ENCODE measurements at places on chromosomes 4 and X.

GRCh38 chr4:113065629-113066028, 16.2 kb downstream of the ANK2 start:
- no peak for DNase-seq

DNA sequence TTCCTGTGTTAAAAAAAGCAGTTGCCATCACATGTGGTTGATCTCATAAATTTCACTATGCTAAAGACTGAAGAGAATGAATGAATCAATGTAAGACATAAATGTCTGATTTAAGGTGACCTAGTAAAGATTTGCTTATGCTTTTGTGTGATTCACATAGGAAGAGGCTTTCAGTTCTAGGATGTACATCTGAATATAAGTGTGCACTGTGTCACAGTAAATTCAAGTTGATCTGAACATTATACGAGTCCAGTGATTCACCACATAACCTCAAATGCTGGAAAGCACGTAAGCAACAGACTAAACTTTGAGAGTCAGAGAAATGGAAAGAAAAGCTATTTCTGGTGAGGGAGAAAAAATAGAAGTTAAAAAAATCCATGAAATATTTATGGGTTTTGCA, 567.9 kb downstream of the EPHA5 start:
- DNase-seq, result no peak

DNA sequence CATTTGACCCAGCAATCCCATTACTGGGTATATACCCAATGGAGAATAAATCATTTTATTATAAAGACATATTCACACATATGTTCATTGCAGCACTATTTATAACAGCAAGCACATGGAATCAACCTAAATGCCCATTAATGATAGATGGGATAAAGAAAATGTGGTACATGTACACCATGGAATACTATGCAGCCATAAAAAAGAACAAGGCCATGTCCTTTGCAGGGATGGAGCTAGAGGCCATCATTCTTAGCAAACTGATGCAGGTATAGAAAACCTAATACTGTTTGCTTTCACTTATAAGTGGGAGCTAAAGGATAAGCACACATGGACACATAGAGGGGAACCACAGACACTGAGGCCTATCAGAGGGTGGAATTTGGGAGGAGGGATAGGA, 22.6 kb downstream of the RASSF6 start:
- DNase-seq, result no peak

GRCh38 chr4:94477227-94477626, 25.5 kb downstream of the PDLIM5 start:
- no peak for DNase-seq

DNA sequence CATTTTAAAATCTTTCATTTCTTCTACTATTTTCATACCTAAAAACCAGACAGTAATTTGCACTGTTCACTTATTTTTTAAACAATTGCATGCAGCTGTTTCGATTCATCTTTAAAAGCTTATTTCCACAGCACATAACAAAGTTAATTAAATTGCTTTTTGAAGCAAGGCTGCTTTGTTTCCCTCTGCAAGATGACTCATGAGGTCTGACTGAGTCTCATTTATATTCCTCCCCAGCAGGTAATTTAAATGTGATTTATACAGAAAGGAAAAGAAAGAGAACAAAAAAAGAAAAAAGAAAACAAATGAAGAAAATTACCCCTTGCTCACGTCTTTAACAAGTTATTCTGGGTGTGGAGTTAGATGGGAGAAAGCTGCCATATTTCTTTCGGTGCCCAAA, 22.8 kb downstream of the VMA21 start:
- no peak for DNase-seq

- DNase-seq, result no peak
Observed at GRCh38 chr4:129394635-129395034, 298.7 kb downstream of the C4orf33 start.

DNA sequence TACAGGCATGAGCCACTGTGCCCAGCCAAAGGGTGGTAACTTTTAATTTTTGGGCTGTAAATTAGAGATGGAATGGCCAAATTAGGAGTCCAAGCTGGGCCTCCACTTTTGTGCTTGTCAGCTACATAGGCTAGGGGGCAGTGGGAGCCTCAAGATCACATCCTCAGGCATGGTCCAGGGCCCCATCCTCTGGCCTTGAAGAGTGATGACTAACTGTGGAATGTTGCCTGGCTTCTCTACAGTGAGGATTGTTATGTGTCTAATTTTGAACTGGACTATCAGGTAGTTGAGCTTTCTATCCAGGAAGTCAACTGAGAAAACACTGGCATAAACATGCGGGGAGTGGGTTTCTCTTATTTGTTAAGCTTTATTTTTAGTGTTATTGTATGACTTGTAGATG, 33.0 kb downstream of the CCNG2 start:
- DNase-seq, result no peak

DNA sequence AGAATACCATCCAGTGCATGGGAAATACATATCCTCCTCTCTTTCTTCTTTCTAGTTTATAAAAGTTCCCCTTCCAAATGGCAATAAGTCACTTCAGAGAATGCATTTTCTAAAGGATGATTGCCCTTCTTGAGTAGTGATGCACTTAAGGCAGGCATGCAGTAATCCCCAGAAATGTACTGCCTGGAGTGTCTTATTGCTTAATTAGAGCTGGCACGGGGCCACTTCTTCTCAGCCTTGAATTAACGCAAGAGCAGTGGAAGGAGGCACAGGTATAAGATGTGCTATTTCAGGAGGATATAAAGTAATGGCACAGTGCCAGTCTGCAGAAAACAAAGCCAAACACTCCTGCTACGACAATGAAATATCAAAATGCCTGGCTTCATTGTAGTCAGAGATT, 371.4 kb upstream of the FAM241A start:
- DNase-seq, result no peak

GRCh38 chr4:186932631-186933187, 209.1 kb upstream of the FAT1 start:
- no peak for DNase-seq

DNA sequence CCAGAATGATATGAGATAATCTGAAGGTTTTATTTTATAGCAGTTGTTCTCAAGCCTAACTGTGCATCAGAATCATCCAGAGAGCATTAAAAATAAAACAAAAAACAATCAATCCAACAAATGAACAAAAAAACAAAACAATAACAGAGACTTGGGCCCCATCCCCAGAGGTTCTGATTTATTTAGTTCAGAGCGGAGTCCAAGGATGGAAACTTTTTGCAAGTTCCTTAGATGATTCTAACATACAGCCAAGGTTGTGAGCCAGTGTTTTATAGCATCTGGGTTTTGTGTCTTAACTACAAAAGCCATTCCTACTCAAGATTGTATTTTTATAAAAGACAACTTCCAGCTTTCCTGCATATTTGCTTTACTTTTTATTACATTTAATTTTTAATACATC, 59.4 kb upstream of the GRPR start:
- no peak for DNase-seq

DNA sequence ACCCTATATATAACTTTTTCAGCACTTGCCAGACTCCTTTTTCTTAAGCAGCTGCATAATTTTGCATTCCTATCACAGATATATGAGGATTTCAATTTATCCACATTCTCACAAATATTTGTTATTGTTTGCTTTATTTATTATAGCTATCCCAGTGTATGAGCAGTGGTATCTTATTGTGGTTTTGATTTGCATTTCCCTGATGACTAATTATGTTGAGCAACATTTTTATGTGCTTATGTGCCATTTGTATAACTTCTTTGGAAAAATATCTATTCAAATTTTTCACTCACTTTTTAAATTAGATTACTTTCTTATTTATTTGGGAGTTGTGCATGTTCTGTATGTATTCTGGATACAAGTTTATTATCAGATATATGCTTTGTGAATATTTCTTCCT, 361.9 kb downstream of the KCTD8 start:
- no peak for DNase-seq

- no peak for DNase-seq
Observed at GRCh38 chr4:27360790-27361267, 500.2 kb downstream of the STIM2 start.

- no peak for DNase-seq
Observed at GRCh38 chr4:6767386-6767747, 15.2 kb upstream of the KIAA0232 start.

- no peak for DNase-seq
Observed at GRCh38 chrX:39766085-39766726, 331.6 kb downstream of the BCOR start.

DNA sequence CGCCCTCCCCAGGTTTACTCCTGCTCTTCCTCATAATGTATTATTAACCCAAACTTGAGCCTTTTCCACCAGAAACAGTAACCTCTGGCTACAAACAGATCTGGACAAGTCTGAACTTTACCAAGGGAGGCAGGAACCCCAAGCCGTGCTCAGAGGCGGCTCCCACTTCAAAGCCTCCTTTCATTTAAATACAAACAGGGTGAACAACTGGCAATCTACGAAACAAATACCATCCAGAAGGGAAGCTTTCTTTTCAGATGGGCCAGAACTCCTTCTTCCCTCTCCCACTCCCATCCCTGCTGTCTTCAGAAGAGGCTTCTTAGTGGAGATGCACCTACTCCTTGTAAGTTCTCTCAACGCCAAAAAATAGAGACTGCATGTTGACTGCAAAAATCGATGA, 2.1 kb upstream of the GPC4 start:
- DNase-seq, result no peak

- no peak for DNase-seq
Observed at GRCh38 chr4:134650461-134650860, 448.9 kb upstream of the PABPC4L start.

GRCh38 chr4:31058656-31059055, 338.5 kb downstream of the PCDH7 start:
- no peak for DNase-seq

GRCh38 chr4:54843106-54843505, 185.3 kb downstream of the KIT start:
- DNase-seq, result no peak

DNA sequence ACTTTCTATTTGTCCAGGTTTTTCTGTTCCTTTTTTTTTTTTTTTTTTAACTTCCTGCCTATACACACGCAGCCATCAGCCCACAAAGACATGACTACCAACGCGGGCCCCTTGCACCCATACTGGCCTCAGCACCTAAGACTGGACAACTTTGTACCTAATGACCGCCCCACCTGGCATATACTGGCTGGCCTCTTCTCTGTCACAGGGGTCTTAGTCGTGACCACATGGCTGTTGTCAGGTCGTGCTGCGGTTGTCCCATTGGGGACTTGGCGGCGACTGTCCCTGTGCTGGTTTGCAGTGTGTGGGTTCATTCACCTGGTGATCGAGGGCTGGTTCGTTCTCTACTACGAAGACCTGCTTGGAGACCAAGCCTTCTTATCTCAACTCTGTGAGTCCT, 2.1 kb downstream of the EBP start:
- DNase-seq, result no peak

- DNase-seq, result no peak
Observed at GRCh38 chr4:28545986-28546385, 1685.3 kb downstream of the STIM2 start.

- no peak for DNase-seq
Observed at GRCh38 chr4:13348216-13348615, 135.9 kb downstream of the RAB28 start.

- DNase-seq, result no peak
Observed at GRCh38 chrX:52933976-52934703, 24.2 kb downstream of the FAM156A start.

DNA sequence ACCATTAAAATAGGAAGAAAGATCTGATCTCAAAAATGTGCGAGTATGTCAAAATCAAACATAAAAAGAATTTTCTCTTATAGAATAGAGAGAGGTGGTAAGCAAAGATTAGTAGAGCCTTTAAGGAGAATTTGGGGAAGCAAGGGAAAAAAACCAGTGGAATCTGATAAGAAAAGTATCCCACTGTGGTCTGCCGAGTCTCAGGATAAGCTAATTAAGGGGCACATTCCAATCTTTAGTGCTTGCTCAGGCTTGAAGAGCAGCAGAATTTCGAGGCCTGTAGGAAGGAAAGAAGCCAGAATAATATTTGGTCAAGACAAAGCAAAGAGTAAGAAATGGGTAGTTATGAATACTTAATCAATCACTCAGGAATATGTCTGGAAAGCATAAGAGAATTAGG, 13.0 kb downstream of the STATH start:
- no peak for DNase-seq

GRCh38 chr4:120207021-120207420, 140.4 kb upstream of the MAD2L1 start:
- no peak for DNase-seq

DNA sequence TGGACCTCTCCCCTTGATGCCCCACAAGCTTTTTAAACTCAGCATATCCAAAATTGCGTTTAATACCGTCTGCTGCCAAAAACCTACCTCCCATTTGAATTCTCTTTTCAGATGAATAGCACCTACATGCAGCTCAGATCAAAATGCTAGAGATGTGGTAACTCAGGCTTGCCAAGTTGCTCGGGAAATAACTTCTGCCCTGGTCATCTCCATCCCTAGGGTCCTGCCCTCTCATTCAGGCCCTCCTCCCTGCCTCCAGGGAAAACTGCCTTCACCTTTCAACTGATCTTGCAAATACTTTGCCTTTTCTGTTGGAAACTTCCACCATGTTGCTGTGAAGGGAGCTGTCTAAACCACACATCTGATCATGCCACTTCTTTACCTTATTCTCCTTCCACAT, 114.1 kb downstream of the SPRY1 start:
- no peak for DNase-seq

GRCh38 chr4:187124331-187124730, 400.7 kb upstream of the FAT1 start:
- DNase-seq, result no peak

- DNase-seq, result no peak
Observed at GRCh38 chr4:9988363-9988749, 32.9 kb downstream of the SLC2A9 start.

- DNase-seq, result no peak
Observed at GRCh38 chr4:147987252-147987651, 255.4 kb downstream of the ARHGAP10 start.

DNA sequence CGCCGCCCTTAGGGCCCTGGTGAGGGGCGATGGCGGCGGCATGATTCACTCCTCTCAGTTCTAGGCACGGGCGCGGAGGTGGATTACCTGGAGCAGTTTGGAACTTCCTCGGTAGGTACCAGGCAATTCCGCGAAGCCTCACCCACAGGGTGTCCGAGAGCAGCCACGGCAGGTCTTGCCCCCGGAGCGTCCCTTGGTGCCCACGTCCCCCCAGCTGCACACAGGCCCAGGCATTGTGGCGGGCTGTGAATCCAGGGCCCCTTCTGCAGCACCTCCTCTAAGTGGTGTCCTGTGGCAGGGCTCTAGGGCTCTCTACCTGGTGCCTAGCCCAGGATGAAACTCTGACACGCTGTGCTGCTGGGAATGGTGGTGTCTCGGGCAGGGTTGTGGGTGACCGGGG, 13.9 kb downstream of the TACC3 start:
- DNase-seq, result no peak

DNA sequence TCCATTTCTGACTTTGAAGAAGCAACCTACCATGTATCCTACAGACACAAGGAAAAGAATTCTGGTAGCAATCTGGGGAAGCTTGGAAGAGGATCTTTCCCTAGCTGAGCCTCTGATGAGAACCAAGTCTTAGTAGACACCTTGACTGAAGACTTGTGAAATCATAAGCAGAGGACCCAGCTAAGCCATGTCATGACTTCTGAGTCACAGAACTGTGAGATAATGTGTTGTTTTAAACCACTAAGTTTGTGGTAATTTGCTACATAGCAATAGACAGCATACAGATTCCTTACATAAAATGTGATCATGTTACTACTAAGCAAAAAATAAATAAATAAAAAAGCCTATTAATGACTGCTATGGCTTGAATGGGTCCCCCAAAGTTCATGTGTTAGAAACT, 71.3 kb upstream of the ANKRD50 start:
- DNase-seq, result no peak

GRCh38 chr4:48196758-48197504, 62.9 kb upstream of the TXK start:
- DNase-seq, result no peak
